ENCODE measurements at places on chromosomes 12 and 14. TPM values are rescaled to one million over a fixed set of nuclear protein-coding genes. Genes with fewer than 3 reads are reported as not detected.

WNT1 gene
- not detected for total RNA-seq

SERPINA4 gene
- total RNA-seq: not detected

- peak; percentile 3 for DNase-seq
- H3K27me3 ChIP-seq: no peaks in the 10 kb centered on the region
- H3K4me1 ChIP-seq: no peaks in the 10 kb centered on the region
- H3K27ac ChIP-seq: no peak overlapping the region
These were observed 326.5 kb downstream of the NAV3 start for GRCh38 chr12:78157199-78157598.

DNA sequence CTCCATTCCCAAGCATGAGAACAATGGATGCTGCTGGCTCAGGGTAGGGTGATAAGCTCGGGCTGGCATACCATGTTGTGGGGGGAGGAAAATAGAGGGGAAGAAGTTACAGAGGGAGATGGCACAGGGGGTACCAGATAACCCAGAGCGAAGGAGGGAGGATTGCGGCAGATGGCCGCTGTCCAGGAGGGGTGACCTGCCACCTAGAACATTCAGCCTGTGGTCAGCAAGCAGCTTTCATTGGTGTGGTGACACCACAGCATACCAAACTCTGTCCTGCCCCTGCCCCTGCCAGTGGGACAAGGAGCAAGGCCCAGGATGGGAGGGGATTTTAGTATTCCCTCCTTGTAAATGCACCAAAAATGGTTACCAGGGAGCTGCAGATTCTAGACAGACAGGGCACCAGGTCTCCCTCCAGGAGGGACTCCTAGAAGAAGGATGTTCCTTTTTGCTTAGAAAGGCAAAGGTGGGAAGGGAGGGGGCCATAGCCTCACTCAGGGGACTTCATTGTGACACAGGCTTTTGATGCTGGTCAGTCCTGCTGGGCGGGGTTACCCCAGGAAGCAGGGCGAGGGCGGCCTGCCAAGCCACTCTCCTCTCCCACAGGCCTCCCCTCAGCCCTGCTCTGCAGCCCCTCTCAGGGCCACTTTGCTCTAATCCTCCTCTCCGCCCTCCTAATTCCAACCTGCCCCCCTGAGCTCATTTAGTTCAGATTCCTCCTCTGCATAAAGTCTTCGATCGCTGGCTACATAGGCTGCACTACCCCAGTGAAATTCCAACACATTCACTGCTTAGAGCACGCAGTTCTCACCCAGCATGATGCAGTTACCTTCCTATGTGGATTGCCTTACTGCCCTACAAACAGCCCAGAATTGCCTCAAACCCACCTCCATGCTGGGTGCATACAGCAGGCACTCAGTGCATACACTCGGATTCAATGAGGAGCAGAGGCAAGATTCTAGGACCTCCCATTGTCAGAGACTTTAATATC is 36.0 kb upstream of the PLEKHG6 start:
- H3K36me3 ChIP-seq: no peaks in the 10 kb centered on the region
- H3K4me1 ChIP-seq: peaks cover 9% of the 10 kb centered on the region
- no peak overlapping the region for H3K4me3 ChIP-seq
- no peak overlapping the region for H3K27ac ChIP-seq

DNA sequence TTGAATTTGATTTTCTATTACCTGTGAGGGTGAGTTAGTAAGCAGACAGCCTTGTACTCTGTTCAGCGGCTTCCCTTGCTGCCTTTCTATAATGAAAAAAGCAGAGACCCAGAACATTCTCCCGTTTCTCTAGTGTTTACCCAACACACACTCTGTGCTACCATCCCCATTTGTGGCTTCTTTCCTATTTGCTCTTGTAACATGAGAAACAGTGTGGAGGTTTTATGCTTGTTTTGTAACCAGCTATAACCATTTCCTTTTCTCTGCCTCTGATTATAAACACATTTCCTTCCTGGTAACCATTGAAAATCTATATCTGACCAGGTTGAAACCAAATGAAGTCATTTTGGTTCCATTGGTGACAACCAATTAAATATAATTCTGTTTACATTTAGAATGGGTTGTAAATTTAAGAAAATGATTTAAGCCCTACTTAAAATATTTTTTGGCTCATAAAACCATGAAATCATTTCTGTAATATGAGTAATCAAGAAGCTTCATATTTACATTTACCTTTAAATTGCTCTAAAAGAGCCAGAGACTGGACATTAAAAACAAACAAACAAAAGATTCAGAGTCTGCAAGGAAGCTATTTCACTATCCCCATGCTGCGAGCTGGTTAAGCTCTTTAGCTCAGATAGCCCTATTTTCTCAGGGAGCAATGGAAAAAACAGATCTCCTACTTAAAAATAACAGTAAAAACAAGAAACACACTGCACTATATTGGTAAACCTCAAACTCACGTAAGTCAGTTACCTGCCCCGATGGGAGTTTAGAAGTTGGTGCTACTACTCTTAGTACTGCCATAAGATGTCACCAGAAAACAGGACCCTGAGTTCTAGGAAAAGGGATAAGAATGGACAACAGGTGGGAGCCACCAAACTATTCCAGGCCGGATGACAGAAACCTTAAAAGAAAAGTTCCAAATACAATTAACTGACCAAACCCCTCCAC is 206.5 kb upstream of the EEA1 start:
- no peaks in the 10 kb centered on the region for H3K27me3 ChIP-seq
- H3K4me1 ChIP-seq: no peaks in the 10 kb centered on the region
- H3K36me3 ChIP-seq: no peaks in the 10 kb centered on the region
- H3K4me3 ChIP-seq: no peak overlapping the region
- peak; percentile 20 for DNase-seq

- H3K36me3 ChIP-seq: no peaks in the 10 kb centered on the region
- peaks cover 7% of the 10 kb centered on the region for H3K4me1 ChIP-seq
- no peak overlapping the region for H3K27ac ChIP-seq
- peak; percentile 42 for DNase-seq
These were observed 8.5 kb downstream of the CFAP54 start for GRCh38 chr12:96497855-96498254.

GRCh38 chr12:12673296-12673695 is 22.7 kb downstream of the GPR19 start:
- H3K27ac ChIP-seq: no peak overlapping the region
- no peak for DNase-seq
- peaks cover 3% of the 10 kb centered on the region for H3K4me1 ChIP-seq
- H3K4me3 ChIP-seq: no peak overlapping the region
- no peaks in the 10 kb centered on the region for H3K27me3 ChIP-seq

GRCh38 chr14:53715193-53715721 is 241.4 kb downstream of the BMP4 start:
- peak; percentile 62 for DNase-seq
- no peak overlapping the region for H3K27ac ChIP-seq
- no peaks in the 10 kb centered on the region for H3K4me1 ChIP-seq
- H3K4me3 ChIP-seq: peak overlapping the region; percentile 18
- no peaks in the 10 kb centered on the region for H3K36me3 ChIP-seq
- no peaks in the 10 kb centered on the region for H3K27me3 ChIP-seq

DNA sequence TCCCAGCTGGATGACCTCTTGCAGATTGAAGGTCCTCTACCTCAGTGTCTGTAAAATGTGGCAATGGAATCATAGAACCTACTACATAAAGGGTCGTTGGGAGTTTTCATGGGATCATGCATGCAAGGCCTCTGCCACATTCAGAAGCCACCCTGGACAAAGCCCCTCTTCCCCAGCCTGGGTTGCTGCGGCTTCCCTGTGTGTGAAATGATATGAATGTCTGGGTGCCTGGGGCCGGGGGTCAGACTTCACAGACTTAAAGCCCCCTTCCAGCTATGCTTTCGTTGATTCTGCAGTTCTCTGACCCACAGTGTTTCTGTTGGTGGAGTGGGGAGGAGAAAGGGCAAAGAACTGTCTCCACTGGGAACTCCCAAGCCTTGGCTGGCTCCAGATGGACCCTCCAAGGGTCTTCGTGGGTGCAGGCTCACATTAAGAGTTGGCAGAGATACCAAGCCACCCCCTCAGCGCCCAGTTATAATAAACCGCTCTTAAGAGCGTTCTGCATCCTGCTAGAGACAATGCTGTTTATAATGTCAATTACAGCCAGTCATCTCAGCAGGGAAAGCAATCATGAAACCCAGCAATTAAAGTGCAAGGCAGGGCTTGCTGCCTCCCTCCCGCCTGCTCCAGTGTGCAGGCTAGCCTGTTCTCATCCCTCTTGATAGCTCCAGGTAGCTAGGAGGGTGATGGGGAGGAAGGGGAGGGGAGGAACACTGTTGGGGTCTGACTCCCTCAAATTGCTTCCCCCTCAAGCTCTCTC is 210.9 kb upstream of the FKBP4 start:
- H3K27ac ChIP-seq: no peak overlapping the region
- peaks cover 2% of the 10 kb centered on the region for H3K36me3 ChIP-seq
- H3K4me1 ChIP-seq: peaks cover 2% of the 10 kb centered on the region

- no peak overlapping the region for H3K27ac ChIP-seq
- no peak for DNase-seq
- no peaks in the 10 kb centered on the region for H3K36me3 ChIP-seq
These were observed 1.5 kb upstream of the OTX2 start for GRCh38 chr14:56811593-56812363.

DNA sequence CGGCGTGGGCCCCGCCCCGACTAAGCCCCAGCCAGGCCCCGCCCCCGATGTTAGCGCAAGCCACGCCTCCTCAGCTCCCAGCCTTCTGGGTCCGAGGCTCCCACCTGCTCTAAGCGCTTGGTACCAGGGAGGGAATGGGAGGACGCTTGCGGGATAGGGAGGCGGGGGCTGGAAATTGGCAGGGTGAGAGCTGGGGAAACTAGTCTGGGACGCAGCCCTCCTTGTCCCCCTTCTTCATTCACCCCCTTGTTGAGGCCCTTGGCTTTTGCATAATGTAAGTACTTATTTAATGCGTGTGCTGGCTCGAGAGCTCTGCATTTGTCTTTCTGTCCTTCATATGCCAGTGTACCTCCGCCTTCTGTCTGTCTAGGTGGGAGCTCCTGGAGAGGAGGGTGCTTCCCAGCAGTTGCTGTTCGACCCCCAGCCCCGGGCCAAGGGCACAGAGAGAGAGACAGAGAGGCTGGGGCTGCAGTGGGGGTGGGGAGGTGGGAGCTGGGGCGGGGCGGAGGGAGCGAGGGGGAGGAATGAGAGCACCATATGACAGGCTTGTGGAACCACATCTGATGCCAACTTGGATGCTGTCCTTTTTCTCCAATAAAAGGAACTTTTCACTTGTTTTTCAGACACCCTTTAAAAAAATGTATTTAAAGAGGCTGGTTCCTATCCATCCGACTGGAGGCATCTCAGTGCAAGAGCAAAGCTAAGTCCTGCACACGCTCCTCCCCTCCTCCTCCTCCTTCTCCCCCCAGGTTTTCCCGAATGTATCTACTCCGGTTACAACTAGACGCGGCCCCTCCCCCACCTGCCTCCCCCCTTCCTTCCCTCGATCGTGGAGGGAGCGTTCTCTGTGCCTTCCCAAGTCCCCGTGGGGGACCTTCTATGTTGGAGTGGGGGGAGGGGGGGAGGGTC is 25.6 kb upstream of the MAP1LC3B2 start:
- H3K4me1 ChIP-seq: peaks cover 3% of the 10 kb centered on the region
- H3K4me3 ChIP-seq: peak overlapping the region; percentile 55
- peak; percentile 83 for DNase-seq

DNA sequence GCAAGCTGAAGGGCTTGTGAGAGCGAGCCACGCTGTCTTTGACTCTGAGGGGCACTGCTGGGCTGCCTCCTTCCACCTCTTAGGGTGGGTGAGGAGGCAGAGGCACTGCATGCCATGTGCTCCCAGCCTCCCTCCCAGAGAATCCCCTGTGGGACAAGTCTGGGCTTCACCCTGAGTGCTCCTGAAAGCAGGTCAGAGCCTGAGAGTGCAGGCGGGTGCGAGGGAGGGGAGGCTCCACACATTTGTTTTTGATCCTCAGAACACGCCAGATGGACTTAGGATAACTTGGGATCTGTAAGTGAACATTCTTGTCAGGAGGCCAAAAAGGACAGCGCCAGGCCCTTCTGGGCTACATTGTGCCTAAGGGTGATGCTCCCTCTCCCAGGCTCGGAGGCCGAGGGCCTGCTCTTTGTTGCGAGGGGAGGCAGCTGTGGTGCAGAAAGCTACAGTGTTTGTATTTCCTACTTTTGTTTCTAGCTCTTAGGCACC is 155.4 kb downstream of the TMX1 start:
- H3K27ac ChIP-seq: peak overlapping the region; percentile 97
- no peaks in the 10 kb centered on the region for H3K27me3 ChIP-seq
- peak; percentile 85 for DNase-seq
- H3K36me3 ChIP-seq: no peaks in the 10 kb centered on the region
- H3K4me3 ChIP-seq: no peak overlapping the region

All from fibroblast of lung (primary cell).